ENCODE measurements at places on chromosomes 4 and X.

DNA sequence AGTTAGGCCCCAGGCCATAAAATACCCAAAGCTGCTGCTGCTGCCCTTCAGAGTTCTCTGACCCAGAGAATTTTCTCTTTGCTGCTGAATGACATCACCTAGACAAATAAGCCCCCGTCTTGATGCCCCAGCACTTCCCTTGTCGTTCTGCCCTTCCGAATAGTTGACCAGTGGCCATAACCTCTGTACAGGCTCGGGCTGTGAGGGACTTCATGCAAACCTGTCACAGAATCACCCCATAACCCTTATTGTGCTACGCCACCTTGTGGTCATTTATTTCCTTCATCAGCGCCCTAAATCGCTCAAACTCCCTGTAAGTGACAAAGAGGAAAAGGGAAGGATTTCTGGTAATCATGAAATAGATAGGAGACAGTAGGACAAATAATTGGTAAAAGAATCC is 18.8 kb downstream of the SPACA5 start:
- H3K27ac ChIP-seq, result no peak overlapping the region
- DNase-seq, result peak; percentile 62
- no peak overlapping the region for H3K4me3 ChIP-seq

DNA sequence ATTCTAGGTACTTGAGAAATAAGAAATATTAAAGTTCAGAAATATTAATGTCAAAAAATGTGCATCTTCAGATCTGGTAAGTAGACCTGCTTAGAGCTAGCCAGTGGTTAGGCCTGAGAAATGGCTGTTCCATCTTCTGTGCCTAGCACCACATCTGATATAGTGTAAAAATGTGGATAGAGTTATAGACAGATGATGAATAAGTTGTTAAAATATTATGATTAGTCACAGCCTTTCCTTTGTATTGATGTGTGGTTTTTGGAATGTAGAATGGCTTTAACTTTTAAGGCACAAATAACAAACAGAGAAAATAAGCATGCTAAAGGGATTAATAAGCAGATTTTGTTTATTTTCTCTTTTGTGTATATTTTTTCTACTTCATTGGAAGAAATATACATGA is 133.5 kb upstream of the NUDT6 start:
- no peaks in the 10 kb centered on the region for H3K27me3 ChIP-seq
- DNase-seq, result peak; percentile 45
- 0 out of 2 replicates have a peak, but pooled peaks cover 6% of the 10 kb centered on the region for H3K36me3 ChIP-seq
- no peak overlapping the region for H3K4me3 ChIP-seq

DNA sequence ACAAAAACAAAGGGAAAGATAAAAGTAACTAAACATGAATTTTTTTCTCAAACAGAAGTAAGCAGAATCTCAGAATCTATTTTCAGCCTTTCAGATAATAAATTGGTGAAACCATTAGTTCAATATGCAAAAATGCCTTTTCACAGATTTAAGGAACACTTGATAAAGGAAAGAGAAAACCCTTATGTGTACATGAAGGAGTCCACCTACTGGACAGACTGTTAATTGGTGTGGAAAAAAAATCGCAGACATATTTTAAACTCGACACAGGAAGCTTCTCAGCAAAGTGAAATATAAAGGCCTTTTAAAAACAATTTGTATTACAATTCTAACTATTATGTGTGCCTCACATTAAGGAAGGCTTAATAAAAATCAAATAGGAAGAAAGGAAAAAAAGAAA is 22.3 kb downstream of the COX7B2 start:
- H3K4me1 ChIP-seq, result no peaks in the 10 kb centered on the region
- no peak overlapping the region for H3K27ac ChIP-seq
- DNase-seq, result peak; percentile 20
- no peak overlapping the region for H3K4me3 ChIP-seq
- H3K27me3 ChIP-seq, result no peaks in the 10 kb centered on the region

- H3K4me3 ChIP-seq, result no peak overlapping the region
- DNase-seq, result no peak
- no peaks in the 10 kb centered on the region for H3K36me3 ChIP-seq
- no peak overlapping the region for H3K27ac ChIP-seq
- no peaks in the 10 kb centered on the region for H3K4me1 ChIP-seq
- no peaks in the 10 kb centered on the region for H3K27me3 ChIP-seq
Observed at GRCh38 chr4:136748165-136748564, 784.1 kb downstream of the PCDH18 start.

GRCh38 chrX:124328765-124329164 is 3.7 kb upstream of the TEX13D start:
- no peaks in the 10 kb centered on the region for H3K4me1 ChIP-seq
- H3K4me3 ChIP-seq, result no peak overlapping the region
- peak; percentile 45 for DNase-seq

GRCh38 chr4:56123051-56123450 is 174.3 kb downstream of the CEP135 start:
- no peak for DNase-seq
- no peak overlapping the region for H3K27ac ChIP-seq
- H3K36me3 ChIP-seq, result no peaks in the 10 kb centered on the region
- no peaks in the 10 kb centered on the region for H3K4me1 ChIP-seq
- no peak overlapping the region for H3K4me3 ChIP-seq

DNA sequence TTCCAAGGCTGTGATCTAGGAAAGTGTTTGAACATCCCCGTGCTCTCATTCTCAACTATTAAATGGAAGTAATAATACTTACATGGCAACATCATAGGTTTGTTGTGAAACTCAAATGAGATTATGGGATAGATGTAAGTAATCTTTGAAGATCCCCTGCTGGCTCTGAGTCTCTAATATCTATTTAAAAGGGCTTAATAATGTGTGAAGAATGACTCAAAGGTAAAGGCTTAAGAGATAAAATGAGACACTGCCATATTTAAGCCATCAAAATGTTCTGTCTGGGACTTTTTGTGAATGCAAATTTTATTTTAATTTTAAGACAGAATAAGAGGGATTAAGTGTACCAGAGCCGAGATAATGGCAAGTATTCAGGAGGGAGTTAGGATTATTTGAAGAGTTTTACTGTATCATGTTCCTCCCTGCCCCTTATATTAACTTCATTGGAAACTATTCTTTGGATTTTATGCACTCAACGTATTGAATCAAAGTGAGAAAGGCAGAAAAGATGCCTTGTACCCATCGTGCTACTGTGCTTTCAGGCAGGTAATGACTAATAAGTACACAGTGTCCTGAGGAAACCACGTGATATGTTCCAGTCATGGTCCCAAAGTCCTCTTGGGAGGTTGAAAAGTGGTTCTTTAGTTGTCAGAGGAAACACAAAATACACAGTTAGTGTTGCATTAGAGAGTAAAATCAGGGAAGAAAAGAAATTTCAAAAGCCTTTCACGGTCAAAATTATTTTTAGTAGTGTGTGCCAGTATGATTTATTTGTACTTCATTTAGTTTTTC is 192.4 kb downstream of the RBM46 start:
- H3K27ac ChIP-seq, result no peak overlapping the region
- H3K27me3 ChIP-seq, result no peaks in the 10 kb centered on the region
- no peaks in the 10 kb centered on the region for H3K36me3 ChIP-seq
- no peak for DNase-seq

GRCh38 chr4:74944354-74944793 is 11.5 kb downstream of the PARM1 start:
- H3K4me1 ChIP-seq, result no peaks in the 10 kb centered on the region
- no peaks in the 10 kb centered on the region for H3K36me3 ChIP-seq

GRCh38 chrX:151416579-151416978 is 19.6 kb downstream of the VMA21 start:
- no peak overlapping the region for H3K27ac ChIP-seq
- no peaks in the 10 kb centered on the region for H3K27me3 ChIP-seq
- no peaks in the 10 kb centered on the region for H3K36me3 ChIP-seq
- DNase-seq, result no peak

DNA sequence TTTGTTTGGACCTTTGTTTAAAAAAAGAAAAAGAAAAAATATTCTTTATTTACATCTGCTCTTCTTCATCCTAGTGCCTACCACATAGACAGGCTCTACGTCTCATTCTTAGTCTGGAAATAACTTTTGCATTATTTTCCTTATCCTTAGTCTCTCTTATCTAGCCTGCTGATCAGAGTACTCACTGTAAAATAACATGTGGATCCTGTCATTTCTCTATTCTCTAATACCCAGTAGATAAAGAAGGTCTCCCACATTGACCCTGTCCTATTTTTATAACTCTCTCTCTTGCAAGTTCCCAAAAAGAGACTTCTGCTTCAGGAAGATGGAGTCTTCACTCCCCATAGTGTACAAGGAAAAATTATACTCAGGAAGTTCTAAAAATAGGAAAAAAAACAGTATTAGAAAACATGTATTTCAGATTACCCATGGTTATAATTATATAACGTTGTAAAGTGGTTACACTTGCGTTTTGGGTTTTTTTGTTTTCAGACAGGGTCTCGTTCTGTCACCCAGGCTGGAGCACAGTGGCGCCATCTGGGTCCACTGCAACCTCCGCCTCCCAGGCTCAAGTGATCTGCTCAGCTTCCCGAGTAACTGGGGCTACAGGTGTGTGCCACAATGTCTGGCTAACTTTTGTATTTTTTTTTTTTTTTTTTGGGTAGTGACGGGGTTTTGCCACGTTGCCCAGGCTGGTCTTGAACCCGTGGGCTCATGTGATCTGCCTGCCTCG is 23.8 kb downstream of the ZFX start:
- peaks cover 5% of the 10 kb centered on the region for H3K36me3 ChIP-seq
- H3K27ac ChIP-seq, result no peak overlapping the region
- H3K4me3 ChIP-seq, result no peak overlapping the region
- H3K27me3 ChIP-seq, result no peaks in the 10 kb centered on the region
- no peak for DNase-seq

Measured in GM23248 (cell line).